Thymus (tissue), 14 donors: ENCODE measurements at places on chromosomes 2 and 18.

DNA sequence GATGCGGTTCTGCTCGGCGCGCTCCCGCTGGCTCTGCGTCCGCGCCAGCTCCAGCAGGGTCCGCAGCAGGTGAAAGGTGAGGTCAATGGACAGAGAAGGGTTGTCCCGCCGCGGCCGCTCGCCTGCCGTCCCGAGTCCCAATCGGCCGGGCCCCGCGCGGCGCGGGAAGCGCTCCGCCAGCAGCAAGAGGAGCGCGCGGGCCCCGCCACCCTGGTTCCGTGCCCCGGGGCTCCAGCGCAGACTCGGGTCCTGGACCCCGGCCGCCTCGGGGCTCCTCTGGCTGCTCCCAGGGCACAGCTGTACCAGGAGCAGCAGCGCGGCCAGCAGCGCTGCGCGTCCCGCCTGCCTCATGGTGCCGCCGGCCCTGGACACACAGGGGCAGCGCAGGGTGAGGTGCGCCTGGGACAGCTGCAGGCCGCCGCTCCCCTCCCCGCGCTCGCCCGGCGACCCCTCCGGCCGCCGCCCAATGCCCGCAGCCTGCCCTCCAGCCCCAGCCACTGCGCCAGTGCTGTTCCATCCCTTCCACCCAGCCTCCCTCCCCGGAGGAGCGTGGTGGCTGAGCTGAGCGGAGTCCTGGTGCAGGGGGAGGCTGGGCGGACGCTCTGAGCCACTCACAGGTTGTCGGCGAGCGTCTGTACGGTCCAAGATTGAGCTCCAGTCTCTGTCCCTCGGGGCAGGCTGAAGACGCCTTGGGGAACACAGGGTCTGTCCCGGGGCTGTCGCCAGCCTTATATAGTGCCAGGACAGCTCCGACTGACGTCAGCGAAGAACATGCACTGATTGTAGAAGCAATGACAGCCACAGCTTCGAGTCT lies 493 bp downstream of the UCN start:
- no peak for DNase-seq

DNA sequence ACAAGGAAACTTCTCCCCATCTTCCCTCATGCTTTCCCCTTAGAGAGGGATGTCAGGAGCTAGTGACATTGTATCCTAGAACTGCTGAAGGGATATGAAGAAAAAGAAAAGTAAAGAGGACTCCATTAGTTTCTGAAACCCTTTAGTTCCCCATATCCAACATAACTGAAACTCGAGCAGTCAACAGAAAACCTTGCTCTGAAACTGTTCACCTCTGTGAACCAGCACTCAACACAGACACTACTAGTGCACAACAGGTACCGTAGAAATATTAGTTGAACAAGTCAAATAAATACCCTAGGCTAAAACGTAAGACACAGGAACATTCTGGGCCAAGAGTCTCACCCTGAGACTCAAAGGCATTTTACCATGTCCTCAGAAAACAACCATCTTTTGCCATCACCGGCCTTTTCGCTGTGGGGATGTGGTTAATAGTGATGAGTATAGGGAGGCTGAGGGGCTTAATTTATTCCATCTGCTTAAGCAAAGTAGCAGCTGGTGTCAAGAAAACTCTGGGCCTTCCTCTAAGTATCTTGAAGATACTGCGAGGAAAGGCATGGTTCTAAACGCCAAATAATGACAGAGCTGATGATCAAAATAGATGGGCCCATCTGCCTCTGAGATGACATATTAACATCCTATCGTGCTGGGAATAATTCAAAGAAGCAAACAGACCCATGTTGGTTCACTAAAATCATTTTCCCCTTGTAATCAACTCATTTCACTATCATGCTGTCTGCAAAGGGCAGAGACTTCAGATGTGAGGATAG lies 156.8 kb downstream of the STK39 start:
- DNase-seq, result no peak

DNA sequence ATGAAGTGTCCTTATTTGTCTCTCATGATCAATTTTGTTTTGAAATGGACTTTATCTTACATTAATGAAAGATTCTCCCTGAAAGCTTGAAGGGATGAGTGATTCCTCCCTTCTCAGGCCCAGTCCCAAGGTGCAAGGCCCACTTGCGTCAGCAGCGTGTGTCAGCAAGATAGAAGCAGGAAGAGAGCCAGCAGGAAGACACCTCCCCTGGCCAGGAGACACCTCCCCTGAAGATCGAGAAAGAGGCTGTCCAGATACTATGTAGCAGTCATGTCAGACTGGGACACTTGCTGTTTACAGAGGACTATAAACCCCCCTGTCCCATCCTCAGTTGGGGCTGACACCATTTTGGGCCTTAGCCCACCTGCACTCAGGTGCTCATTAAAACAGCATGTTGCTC lies 38.3 kb downstream of the TIMM21 start:
- no peak for DNase-seq

DNA sequence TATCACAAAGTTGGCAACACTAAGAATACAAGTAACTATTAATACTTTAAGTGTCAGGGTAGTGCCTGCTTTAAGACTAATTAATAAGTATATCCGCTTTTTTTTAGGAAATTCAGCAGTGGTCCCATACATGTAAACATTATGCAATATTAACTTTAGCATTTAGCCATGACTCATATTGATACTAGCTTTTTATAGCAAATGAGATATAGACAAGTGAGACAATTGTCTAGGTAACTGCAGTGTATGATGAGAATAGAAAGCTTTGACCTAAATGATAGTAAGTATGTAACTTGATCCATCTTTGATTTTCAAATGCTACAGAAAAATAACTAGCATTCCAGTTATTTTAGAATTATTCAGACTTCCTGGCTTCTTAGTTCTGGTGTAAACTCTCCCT lies 27.4 kb upstream of the VRK2 start:
- DNase-seq, result no peak

DNA sequence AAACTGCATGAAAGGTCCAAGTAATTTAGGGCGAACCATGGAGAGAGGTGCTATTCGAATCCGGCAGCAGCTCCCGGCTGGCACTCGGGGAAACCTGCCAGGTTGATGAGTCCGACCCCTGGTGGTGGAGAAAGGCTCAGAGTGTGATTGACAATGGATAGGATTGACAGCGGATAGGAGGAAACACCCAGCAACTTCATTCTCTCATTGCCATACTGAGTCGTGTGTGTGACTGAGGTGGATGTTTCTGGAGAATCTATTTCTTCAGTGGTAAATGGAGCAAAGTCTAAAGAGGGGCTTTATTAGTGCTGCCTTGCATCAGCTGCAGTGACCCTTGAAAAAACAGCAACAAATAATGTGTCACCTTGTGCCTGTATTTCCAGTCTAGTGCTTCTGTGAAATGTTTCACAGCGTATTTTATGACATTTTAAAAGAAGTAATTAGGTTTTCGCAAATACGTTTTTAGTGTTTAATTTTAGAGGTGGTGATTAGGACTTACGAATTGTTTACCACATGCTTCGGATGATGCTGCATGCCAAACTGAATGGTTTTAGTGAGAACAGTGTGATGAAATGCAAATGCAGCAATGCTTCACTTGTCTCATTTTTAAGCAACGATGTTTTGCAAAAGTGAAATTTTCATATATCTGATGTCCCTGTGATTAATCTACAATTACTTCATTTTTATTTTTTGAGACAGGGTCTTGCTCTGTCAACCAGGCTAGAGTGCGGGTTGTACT lies 102.0 kb downstream of the DCDC2C start:
- DNase-seq, result no peak

DNA sequence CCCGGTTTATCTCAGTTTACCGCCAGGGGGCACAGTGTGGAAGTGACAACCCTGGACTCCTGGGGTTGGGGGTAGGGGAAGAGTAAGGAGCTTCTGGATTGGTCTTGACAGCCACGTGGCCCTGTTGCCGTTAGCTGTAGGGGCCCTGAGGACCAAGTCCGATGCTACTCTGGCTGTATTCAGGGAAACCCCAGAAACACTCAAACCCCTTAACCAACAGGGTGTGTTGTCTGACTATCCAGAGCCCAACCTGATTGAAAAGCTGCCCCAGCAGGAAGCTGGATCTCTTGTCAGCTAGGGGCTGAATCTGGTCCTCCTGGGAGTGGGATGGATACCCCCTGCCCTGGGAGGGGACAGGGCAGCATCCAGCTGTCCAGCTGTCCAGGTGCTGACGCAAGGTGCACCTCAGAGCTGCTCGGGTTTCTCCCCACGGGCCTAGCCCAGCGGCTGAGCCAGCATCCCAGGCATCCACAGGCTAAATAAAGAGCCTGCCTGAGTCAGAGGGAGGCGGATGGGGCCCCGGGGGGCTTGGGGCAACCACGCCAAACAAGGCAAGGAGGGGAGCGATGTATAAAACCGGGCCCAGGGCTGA lies 3.1 kb upstream of the GMPPA start:
- DNase-seq, result peak; percentile 47

DNA sequence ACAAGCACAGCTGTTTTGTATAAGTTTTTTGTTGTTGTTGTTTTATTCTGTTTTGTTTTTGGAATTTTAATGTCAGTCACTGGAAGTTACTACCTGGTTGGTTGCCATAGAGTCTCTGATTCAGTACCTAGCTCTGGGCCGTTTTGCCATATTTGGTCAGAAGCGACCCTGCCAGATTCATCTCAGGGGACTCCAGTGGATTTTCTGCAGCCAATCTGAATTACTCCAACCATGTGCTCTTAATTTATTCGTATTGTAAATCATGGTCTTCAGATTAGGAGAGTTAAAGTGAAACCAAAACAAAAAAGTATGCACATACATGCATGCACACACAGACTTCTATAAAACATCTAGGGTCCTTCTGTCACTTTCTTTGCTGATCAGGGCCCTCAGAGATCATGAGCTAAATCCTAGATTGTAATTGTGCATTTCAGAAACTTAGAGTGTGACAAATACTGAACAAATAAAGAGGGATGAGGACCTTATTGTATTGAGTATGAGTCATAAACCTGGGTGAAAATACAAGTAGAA lies 317.4 kb upstream of the UBE2E3 start:
- no peak for DNase-seq

- no peak for DNase-seq
These were observed 84.2 kb downstream of the SLC8A1 start for GRCh38 chr2:40367652-40368051.

- DNase-seq, result peak; percentile 66
These were observed 141.9 kb downstream of the RHBDD1 start for GRCh38 chr2:226977775-226978190.

DNA sequence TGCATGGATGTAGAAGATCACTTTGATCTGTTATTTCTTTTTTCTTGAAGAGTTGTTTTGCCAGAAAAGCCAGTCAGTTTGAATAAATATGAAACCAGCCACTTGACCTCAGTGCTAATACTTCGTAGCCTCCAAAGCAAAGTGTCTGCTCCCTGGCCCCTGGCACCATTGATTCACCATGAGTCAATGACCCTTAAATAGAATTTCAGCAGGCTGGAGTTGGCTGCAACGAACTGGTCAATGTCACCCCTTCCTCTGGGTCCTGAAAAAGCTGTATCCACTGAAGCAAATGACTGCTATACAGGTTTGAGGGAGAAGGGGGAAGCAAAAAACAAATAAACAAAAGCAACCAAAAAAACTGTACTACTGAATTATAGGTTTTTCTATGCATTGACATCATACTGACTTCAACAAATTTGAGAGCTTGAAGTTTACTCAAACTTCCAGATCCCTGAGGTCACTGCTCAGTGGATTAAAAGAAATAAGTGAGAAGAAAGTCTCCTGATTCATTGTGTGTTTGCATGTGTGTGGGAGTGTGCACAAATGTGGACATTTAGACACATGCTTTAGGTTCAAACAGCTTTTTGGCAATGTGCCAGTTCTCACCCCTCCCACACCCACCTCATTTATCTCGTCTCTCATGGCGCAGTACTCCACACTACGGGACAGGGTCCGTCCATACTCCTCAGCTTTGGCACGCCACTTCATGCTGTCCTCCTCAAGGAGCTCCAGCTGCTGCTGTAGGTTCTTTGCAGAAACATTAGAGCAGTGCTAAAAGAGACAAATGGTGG lies 58.1 kb upstream of the TTN start:
- no peak for DNase-seq

- peak; percentile 78 for DNase-seq
These were observed 47.4 kb upstream of the RMDN2 start for GRCh38 chr2:37877457-37878315.

- DNase-seq, result no peak
These were observed 134.1 kb upstream of the ITGB6 start for GRCh38 chr2:160334028-160334741.

- DNase-seq, result no peak
These were observed 294.8 kb upstream of the FIGN start for GRCh38 chr2:164030623-164031022.
